Pancreas (tissue), 10 donors: ENCODE measurements at places on chromosomes 7 and 10.
A peak's percentile ranks its signal among the peaks of the same experiment; 100 is the strongest.

DNA sequence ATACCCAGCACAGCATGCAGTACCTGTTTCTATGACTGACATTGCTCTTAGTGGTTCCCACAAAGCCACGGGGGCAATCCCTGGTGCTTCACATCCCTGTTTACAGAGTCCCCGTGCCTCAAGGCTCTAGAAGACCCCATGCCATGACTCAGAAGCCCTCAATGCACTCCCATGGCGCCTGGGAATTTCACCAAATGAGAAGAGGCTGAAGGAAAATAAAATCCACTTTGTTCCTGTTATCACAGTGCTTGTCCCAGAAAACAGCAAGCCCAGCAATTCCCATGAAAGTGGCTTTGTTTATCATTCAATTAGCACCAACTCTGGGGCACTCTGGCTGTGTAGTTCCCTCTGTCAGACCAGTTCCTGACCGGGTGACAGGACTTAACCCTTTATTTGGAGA, 268.3 kb downstream of the TNS3 start:
- no peak overlapping the region for H3K4me3 ChIP-seq
- H3K4me1 ChIP-seq, result no peaks in the 10 kb centered on the region
- peak overlapping the region; percentile 8 for H3K27ac ChIP-seq
- peaks cover 4% of the 10 kb centered on the region for H3K36me3 ChIP-seq
- H3K27me3 ChIP-seq, result no peaks in the 10 kb centered on the region
- DNase-seq, result no peak

DNA sequence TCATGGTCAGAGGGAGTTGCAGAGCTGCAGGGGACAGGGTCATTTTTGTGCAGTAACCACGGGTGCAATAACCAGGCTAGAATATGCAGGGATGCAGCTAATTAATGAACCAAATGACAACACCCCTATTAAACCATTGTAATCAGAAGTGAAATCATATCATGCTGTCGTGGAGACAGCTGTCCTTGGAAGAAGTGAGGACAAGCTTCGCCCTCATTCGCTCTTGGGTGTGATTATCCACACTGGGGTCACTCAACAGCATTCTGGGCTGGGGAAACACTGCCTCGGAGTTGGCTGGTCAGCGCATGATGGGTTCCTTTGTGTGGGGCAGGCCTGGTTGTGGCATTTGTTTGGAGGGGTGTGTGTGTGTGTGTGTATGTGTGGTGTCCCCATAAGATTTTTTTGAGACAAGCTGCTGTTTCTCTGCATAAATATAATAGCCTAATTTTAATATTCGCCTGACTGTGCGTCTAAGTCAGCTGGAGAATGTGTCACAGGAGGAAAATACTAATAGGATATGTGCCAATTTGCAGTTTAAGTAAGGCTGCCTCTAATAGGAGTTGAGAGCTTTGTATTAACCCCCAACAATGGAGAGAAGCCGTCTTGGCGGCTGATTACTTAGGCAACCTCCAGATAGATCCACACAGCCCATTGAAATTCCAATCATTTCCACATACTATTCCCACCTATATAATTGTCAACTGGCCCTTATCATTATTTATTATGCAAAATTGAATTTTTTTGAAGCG, 149.4 kb downstream of the DNAJB6 start:
- no peak overlapping the region for H3K4me3 ChIP-seq
- H3K27ac ChIP-seq, result no peak overlapping the region
- H3K4me1 ChIP-seq, result no peaks in the 10 kb centered on the region
- H3K36me3 ChIP-seq, result no peaks in the 10 kb centered on the region

GRCh38 chr7:1544896-1545416, 11.0 kb downstream of the TMEM184A start:
- DNase-seq, result peak; percentile 64
- peaks cover 5% of the 10 kb centered on the region for H3K4me1 ChIP-seq
- no peaks in the 10 kb centered on the region for H3K27me3 ChIP-seq
- no peak overlapping the region for H3K4me3 ChIP-seq

DNA sequence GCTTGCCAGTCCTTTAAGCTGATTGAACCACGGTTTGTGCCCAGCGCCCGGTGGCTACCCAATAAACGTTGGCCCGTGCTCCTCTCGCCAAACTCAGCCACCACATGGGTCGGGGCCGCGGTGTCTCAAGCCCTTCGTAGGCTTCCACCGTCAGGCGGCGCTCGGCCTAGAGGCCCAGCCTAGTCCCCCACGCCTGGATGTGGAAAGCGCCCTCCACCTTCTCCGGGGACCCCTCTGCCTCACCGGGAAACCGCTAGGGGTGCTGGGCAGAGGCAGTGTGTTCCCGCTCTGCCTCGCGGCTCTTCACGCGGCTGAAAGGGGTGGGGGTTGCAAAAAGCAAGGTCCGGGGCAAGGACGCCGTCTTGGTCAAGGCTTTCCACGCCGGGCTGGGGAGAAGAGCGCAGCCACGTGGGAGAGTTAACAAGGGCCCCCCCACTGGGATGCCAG, 29.8 kb downstream of the LEP start:
- peak overlapping the region; percentile 3 for H3K4me3 ChIP-seq
- no peaks in the 10 kb centered on the region for H3K4me1 ChIP-seq
- H3K36me3 ChIP-seq, result no peaks in the 10 kb centered on the region
- peaks cover 11% of the 10 kb centered on the region for H3K27me3 ChIP-seq
- no peak overlapping the region for H3K27ac ChIP-seq

DNA sequence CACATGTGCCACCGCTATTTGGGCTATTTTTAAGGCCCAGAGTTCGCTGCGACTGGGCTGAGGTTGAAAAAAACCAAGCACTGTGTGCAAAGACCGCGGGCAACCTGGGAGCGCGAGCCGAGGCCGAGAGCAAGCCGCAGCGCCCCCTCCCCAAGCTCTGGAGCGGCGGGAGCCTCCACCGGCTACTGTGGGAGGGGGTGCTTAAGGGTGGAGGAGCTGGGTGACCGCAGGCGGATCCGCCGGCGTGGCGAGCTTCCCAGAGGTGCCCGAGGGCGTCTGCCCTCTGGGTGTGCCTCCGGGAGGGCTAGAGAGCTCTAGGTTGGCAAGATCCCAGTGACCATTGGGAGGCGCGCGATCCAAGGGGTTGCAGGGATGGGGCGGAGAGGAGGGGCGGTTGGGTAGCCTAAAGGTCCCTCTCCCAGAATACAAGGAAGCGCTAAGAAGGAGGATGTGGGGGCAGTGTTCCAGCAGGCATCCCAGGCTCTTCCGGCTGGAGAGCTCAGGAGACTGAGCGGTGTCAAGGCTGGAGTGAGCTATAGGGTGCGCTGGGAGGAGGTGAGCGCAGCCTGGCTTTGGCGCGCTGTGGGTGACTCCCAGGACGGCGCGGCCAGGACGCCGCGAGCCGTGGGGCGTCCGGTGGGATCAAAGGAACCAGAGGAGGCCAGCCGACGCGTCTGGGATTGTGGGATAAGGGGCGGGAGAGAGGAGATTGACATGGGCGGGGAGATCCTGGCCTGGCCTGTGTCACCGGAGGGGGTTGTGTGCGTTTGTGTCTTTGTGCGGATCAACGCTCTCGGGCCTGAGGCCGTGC, 8.0 kb downstream of the DLX5 start:
- no peak for DNase-seq
- no peaks in the 10 kb centered on the region for H3K36me3 ChIP-seq
- peaks cover 5% of the 10 kb centered on the region for H3K4me1 ChIP-seq
- peak overlapping the region; percentile 10 for H3K4me3 ChIP-seq
- H3K27me3 ChIP-seq, result peaks cover 13% of the 10 kb centered on the region

DNA sequence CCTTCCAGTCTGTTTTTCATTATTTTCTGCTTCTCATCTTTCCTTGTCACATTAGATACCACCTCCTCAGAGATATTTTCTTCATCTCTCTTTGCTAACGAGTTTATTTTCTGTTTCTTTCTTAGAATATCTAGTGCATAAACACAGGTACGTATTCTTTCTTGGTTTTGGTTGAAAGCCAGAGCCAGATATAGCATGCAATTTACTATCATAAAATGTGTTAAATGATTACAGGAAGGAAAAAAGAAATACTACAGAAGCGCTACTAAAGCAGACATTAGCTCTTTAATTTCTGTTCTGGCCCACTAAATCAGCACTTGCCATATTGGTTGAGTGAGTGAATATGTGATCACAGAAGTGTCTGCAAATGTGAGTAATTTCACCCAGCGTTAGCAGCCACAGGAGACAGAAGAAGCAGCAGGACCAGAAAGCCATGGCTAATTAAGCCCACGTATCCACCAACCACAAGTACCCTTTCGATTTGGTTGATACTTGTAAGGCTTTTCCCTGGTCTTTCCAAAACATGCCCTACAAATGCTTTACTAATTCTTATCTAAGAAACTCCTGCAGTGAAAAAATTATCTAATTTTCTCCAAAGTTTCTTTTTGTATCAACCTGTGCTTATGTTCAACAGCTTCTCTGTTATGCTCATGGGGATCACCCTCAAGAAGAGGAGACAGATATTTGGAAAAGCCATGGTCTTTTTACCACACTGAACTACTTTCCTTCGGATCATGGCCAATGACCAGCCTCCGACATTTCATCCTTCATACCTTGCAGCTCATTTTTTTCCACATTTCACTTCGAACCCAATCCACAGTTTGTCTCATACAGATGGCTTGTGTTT, 23.1 kb upstream of the MACC1 start:
- H3K36me3 ChIP-seq, result no peaks in the 10 kb centered on the region
- no peak overlapping the region for H3K27ac ChIP-seq
- H3K4me1 ChIP-seq, result no peaks in the 10 kb centered on the region
- no peaks in the 10 kb centered on the region for H3K27me3 ChIP-seq

- no peak overlapping the region for H3K4me3 ChIP-seq
- H3K4me1 ChIP-seq, result no peaks in the 10 kb centered on the region
- no peak overlapping the region for H3K27ac ChIP-seq
- H3K36me3 ChIP-seq, result no peaks in the 10 kb centered on the region
- no peaks in the 10 kb centered on the region for H3K27me3 ChIP-seq
- no peak for DNase-seq
These were observed 85.7 kb upstream of the COL13A1 start for GRCh38 chr10:69715899-69716606.

DNA sequence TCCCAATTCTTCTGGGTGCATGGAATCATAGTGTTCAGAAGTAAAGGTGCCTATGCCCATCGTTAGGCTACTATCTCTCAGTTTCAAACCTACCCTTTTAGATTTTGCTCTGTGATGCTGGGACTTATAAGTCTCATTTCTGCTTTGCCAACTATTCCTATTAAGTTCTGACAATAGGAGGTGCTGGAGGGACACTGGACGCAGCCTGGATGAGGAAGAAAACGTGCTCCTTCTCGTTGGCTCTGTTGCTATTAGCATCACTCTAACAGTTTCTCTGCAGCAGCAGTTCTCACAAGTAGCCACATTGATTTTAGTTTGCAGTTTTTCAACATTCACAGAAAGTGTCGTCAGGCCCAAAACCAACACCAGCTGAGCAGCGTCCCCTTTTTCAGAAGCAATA, 72.4 kb downstream of the ABCC2 start:
- no peak overlapping the region for H3K27ac ChIP-seq
- DNase-seq, result no peak
- no peak overlapping the region for H3K4me3 ChIP-seq
- H3K36me3 ChIP-seq, result no peaks in the 10 kb centered on the region
- no peaks in the 10 kb centered on the region for H3K4me1 ChIP-seq
